ENCODE measurements at places on chromosomes 3 and 15.

GRCh38 chr3:186772281-186772694, 11.1 kb upstream of the EIF4A2 start:
- peak; percentile 31 for DNase-seq

DNA sequence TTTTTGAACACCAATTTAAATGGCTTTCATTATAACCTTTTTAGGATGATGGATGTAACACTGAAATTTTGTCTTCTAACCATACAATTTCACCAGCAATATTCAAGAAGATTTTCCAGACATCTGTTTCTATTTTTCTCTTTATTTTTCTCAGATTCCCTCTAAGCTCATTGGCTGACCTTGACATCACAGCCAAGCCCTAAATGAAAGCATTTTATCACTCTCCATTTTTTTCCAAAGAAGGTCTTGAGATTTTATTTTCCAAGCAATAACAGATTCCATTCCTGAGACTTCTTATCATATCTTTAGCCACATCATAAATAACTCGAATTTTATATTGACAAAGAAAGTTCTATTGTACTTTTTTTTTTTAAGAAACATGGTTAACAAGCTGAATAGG, 392.6 kb upstream of the THBS1 start:
- DNase-seq = no peak

DNA sequence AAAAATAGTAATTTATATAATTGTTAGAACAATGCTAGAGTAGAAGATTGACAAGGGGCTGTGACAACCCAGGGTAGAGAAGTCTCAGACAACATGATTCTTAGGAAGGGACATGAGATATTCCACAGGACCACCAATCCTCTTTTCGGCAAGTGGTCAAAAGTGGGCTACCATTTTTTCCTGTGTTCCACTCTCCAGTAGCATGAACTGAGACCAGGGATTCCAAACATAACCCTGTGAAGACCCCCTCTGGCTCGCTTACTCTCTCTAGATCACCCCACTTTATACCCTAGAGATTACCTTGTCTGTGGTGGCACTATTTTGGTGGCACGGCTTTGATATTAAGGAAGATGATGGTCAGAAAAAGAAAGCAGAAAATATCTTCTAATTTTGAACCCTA, 960 bp downstream of the GCSAM start:
- DNase-seq = no peak

DNA sequence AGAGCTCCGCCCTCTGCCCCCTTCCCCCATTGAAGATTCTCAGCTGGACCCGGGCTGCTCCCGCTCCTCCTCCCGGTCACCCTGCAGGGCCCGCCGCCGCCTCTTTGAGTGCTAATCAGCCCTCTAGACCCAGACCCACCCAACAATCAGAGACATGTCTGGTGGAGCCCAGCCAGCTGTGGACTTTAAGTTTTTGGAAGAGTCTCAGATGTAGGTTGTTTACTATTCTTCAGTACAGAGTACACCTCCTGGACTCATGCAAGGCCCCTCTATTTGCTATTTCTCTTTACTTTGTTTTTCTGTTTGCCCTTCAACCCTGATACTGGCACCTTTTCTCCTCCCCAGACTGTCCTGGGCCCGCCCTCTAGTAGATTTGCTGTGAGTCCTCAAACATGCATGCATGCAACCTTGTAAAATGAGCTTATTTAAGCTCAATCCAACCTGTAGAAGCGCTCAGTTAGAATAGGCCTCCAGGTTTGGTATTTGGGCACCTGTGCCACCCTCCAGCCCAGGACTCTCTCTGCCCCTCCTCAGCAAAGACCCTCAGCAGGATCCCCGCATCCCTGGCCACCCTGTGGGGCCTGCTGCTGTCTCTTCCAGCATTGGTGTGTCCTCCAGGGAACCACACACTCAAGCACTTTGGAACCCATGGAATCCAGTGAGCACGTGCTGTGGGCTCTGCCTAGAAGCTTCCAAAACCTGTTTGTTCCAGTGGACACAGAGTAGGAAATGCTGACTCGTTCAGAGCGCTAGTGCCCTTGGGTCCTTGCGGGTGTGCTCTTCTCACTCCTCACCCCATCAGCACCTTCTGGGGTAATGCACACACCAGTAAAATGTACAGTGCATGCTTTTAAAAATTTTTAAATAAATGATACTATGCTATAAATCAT, 4.6 kb downstream of the PRR23E start:
- DNase-seq = no peak

DNA sequence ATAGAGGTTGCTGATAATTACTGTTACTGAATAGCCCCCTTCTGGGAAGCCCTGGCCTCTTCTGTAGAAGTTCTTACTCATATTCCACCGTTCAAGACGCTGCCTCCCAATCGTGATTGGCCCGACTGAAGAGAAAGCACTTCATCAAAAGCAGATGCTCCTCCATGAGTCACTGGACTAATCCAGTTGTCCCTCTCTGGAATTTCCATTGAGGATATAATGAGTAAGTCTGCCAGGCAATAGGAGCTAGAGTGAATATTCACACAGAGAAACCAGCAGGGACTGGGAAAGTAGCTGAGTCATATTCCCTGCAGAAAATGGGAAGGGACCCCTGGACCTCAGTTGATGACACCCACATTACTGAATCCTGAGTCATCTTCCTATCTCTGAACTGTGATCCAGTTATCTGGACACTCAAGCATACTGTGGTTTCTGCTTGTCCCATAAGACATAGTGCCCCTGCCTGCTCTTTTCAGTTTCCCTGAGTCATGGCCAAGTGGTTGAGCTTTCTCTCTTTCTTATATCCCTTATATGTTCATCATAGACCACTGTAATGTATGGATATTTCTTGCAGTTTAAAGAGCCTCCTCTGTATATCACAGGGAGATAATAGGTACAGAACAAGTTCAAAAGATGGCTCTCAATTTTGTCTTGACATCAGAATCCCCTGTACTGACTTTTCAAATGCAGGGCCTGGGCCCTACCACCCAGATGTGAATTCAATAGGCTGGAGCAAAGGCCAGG, 151.2 kb upstream of the CDIN1 start:
- no peak for DNase-seq

DNA sequence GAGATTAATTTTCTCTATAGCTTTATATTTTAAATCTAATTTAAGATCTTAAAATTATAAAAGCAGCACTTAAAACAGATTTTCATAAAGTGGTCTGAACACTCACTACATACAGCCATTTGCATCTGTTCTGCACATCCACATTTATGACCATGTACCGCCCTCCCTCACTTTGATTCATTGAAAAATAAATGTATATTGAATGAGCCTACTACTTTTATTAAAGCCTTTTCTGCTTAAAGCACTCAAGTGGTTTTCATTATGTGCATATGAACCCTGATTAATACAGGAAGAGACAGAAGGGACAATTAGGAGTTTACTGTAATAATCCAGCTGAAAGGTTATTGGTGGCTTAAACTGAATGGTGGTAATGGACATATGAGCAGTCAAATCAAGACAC, 129.4 kb downstream of the DLG1 start:
- no peak for DNase-seq

GRCh38 chr3:144031938-144032337, 60.3 kb downstream of the DIPK2A start:
- no peak for DNase-seq

DNA sequence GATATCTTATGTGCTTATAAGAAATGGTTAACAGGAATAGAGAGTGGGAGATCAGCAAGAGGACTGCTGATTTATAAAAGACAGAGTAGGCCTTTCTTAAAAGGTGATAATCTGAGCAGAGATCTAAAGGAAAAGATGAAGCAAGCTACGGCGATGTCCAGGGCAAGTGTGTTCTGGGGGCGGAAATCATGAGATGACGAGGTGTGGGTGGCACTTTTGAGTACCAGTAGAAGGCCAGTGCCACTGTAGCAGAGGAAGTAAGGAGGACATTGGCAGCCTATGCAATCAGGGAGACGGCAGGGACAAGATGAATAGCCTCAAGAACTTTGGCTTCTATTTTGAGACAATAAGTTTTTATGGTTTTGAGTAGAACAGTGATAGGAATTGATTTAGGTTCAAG, 492.4 kb downstream of the FHIT start:
- no peak for DNase-seq

All from GM12892 (cell line).